ENCODE measurements at places on chromosomes 7 and 10.

DNA sequence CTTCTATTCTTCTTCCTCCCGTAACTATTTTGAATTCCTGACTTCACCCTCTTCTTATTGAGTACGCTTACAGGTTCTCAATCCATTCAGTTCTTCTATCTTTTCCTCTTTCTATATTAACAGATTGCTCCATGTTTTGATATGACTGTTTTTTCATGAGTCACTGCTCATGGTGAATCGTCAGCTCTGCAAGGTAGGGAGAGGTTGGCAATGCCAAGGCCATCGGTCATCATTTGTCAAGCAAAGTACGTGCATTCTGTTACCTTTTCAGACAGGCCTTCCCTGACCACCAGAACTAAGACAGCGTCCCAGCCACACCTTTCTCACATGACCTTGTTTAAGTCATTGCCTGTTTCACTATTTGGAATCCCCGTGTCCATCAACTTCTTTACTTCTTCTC is 1001.9 kb upstream of the SORCS1 start:
- DNase-seq, result no peak

GRCh38 chr10:106278383-106278782 is 886.1 kb downstream of the SORCS1 start:
- no peak for DNase-seq

- DNase-seq, result peak; percentile 15
Measured at GRCh38 chr7:102927312-102927933, 14.6 kb downstream of the LRRC17 start.

- no peak for DNase-seq
Measured at GRCh38 chr7:155286686-155287085, 11.0 kb upstream of the INSIG1 start.

DNA sequence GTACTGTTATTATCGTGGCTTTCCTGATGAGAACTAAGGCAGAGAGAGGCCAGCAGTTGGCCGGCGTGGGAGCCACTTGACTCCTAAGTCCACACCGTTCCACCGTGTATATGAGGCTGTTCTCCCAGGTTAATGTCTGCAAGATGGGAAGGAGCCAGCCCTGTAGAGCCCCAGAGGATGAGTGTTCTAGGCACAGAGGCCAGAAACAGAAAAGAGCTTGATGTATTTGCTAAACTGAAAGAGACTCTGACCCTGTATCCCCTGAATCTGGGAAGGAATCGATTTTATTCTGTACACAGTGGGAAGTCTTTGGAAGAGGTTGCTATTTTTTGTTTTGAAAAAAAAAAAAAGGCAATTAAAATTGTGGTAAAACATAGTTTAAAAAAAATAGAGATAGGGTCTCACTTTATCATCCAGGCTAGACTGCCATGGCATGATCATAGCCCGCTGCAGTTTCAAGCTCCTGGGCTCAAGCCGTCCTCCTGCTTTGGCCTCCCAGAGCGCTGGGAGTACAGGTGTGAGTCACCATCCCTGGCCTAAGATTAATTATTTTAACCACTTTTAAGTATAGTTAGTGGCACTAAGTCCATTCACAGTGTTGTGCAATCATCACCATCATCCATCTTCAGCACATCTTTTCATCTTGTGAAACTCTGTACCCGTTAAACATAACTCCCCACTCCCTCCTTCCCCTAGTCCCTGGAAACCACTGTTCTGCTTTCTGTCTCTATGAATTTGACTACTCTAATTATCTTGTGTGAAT is 348.8 kb downstream of the SDK1 start:
- DNase-seq, result no peak

DNA sequence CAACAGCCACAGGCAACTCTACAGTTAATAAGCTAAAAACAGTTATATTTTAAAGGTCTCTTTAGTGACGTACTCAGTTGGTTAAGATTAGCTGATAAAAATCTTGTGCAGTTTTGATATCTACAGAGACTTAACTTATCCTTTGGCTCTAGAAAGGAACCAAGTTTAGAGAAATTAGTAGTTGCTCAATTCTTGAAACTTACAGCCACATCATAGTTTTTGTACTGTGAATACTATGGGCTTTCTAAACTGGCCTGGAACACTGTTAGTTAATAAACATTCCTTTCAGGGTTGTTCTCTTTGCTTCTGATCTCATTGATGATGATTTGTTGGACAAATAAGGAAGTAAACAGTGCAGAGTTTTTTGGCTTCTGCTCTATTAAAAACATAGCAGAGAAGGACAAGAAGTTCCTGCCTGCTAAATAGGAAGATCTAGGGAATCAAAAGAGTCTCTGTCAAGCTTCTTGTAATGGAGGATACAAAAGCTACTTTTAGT is 73.1 kb downstream of the MKLN1 start:
- DNase-seq, result no peak

Measured in AG08396 (cell line).